ENCODE measurements at places on chromosomes 12 and 14.
A peak's percentile ranks its signal among the peaks of the same experiment; 100 is the strongest.

DNA sequence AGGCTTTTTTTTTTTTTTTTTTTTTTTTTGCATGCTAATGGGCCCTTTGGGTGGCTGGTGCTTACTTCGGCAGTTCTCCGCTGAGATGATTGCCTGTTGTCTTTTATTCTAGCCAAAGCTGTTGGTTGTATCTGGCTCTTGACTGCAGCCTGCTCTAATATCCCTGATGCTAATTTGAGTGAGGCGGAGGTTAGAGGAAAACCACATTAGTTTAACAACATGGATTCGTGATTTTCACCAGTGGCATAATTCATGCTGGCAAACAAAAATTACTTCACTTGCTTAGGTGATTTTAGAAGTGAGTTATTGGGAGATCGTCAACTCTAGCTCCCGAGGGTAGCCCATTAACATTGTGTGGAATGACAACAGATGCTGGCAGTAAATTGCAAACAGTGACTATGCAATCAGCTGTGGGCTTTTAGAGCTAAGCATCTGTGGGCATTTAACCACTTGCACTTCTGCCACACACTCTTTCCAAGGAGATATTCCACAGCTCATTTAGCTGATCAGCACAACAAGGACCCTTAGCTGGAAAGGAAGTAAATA, 97.6 kb upstream of the ZDHHC17 start:
- H3K27ac ChIP-seq: no peak overlapping the region
- H3K4me3 ChIP-seq: no peak overlapping the region
- H3K36me3 ChIP-seq: no peaks in the 10 kb centered on the region
- peaks cover 5% of the 10 kb centered on the region for H3K4me1 ChIP-seq
- peaks cover 3% of the 10 kb centered on the region for H3K27me3 ChIP-seq

GRCh38 chr12:11204173-11204572, 17.4 kb upstream of the TAS2R42 start:
- DNase-seq: no peak
- H3K4me1 ChIP-seq: no peaks in the 10 kb centered on the region
- no peaks in the 10 kb centered on the region for H3K36me3 ChIP-seq

- H3K36me3 ChIP-seq: no peaks in the 10 kb centered on the region
- peaks cover 4% of the 10 kb centered on the region for H3K27me3 ChIP-seq
- H3K27ac ChIP-seq: no peak overlapping the region
Observed at GRCh38 chr12:119158402-119158801, 20.3 kb upstream of the HSPB8 start.

DNA sequence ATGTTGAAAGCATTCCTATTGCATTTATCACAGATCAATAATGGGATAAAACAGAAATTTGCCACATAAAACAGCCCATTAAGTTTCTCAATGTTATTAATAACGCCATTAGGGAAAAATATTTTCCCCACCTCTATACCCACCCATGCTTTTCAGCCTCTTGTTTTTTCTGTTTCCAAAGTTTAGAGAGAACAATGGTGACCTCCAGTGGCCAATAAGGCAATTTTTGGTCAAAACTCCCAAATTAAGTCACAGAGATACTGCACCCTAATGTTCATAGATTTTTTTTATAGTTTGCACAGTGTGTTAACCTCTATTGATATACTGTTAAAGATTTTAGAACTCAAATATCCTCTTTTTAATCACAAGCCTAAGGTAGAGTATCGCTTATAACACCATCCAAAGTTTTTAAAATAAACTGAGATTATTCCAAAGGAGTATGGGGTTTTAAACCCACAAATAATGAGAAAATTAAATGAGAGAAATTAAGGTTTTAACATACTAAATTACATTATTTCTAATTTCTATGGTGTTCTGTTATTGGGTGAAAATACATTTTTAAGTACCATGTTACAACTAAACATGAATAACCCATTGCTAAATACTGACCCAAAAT, 184.7 kb upstream of the DCN start:
- no peak overlapping the region for H3K4me3 ChIP-seq
- peaks cover 3% of the 10 kb centered on the region for H3K4me1 ChIP-seq
- DNase-seq: no peak

- H3K4me3 ChIP-seq: no peak overlapping the region
- peaks cover 39% of the 10 kb centered on the region for H3K4me1 ChIP-seq
- no peak for DNase-seq
- H3K36me3 ChIP-seq: peaks cover 56% of the 10 kb centered on the region
- no peak overlapping the region for H3K27ac ChIP-seq
Observed at GRCh38 chr14:92004062-92004461, 35.8 kb downstream of the TRIP11 start.

DNA sequence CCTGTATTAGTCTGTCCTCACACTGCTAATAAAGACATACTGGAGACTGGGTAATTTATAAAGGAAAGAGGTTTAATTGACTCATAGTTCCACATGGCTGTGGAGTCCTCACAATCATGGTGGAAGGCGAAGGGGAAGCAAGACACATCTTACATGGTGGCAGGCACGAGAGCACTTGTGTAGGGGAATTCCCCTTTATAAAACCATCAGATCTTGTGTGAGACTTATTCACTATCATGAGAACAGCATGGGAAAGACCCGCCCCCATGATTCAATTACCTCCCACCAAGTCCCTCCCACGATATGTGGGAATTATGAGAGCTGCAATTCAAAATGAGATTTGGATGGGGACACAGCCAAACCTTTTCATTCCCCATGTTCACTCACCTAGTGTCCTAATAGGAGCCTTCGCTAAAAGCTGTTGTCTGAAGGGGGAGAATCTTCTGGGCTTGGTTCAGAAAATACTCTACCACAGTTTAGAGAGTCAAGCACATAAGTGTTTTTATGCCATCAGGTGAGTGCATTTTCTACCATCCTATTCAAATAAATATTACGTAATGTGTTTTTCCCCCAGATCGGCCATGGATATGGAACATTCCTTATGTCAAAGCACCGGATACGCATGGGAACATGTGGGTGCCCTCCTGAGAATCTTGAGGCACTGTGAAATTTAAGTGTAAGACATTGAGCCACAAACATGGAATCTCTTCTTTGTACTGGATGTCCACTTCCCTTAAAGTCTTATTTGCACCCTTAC, 19.1 kb upstream of the KCNK13 start:
- no peak for DNase-seq
- H3K27ac ChIP-seq: no peak overlapping the region

DNA sequence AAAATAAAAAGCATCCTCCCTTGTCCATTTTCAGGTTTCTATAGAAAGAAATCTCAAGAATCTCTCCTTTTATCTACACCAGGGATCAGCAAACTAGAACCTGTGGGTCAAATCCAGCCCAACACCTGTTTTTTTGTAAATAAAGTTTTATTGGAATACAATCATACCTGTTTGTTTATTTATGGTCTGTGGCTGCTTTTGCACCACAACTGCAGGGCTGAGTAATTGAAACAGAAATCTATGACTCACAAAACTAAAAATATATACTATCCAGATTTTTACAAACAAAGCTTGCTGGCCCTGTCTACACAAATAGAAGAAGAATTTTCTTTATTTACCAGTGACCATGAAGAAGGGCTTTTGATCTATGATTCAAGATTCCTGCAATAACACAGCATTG, 95.1 kb upstream of the COCH start:
- H3K4me3 ChIP-seq: no peak overlapping the region
- H3K4me1 ChIP-seq: no peaks in the 10 kb centered on the region
- no peak overlapping the region for H3K27ac ChIP-seq
- H3K27me3 ChIP-seq: peaks cover 14% of the 10 kb centered on the region
- DNase-seq: no peak

GRCh38 chr14:95226801-95227200, 69.5 kb upstream of the DICER1 start:
- H3K4me1 ChIP-seq: no peaks in the 10 kb centered on the region
- H3K4me3 ChIP-seq: no peak overlapping the region
- no peak overlapping the region for H3K27ac ChIP-seq
- H3K27me3 ChIP-seq: no peaks in the 10 kb centered on the region

- no peaks in the 10 kb centered on the region for H3K36me3 ChIP-seq
- no peaks in the 10 kb centered on the region for H3K4me1 ChIP-seq
- no peak overlapping the region for H3K4me3 ChIP-seq
Observed at GRCh38 chr12:131239384-131240094, 285.8 kb downstream of the ADGRD1 start.

GRCh38 chr14:70780396-70781075, 28.8 kb downstream of the MAP3K9 start:
- peaks cover 2% of the 10 kb centered on the region for H3K36me3 ChIP-seq
- no peak overlapping the region for H3K27ac ChIP-seq
- H3K4me3 ChIP-seq: no peak overlapping the region
- no peak for DNase-seq

DNA sequence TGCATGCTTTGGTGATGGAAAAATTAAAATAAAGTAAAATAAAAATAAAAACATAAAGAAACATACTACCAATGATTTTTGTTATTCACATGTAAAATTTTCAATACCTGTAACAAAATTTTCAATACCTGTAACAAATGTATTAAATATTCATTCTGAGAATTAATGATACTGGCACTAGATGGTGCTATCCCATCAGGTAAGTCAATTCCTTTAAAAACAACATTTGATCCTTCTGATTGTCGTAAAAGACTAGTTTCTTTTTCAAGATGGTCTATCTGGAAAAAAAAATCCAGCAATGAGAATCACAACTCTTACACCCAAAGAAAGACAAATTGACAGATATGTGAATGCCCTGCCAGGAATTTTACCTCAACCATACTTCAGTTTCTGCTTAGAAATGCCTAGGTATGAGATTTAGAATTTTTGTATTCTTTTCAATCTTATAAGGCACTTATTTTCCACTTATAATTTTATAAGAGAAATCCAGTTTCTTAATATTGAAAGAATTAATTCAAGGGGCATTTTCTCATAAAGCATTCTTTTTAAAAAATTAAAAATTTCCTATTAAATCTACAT, 30.7 kb downstream of the CEP290 start:
- peaks cover 8% of the 10 kb centered on the region for H3K36me3 ChIP-seq
- peaks cover 2% of the 10 kb centered on the region for H3K4me1 ChIP-seq
- H3K27ac ChIP-seq: no peak overlapping the region
- H3K27me3 ChIP-seq: no peaks in the 10 kb centered on the region
- no peak for DNase-seq

- DNase-seq: peak; percentile 40
- H3K36me3 ChIP-seq: peaks cover 1% of the 10 kb centered on the region
- no peak overlapping the region for H3K4me3 ChIP-seq
- no peak overlapping the region for H3K27ac ChIP-seq
- H3K4me1 ChIP-seq: peaks cover 7% of the 10 kb centered on the region
- H3K27me3 ChIP-seq: peaks cover 51% of the 10 kb centered on the region
Observed at GRCh38 chr14:70257526-70257925, 68.8 kb upstream of the SLC8A3 start.

DNA sequence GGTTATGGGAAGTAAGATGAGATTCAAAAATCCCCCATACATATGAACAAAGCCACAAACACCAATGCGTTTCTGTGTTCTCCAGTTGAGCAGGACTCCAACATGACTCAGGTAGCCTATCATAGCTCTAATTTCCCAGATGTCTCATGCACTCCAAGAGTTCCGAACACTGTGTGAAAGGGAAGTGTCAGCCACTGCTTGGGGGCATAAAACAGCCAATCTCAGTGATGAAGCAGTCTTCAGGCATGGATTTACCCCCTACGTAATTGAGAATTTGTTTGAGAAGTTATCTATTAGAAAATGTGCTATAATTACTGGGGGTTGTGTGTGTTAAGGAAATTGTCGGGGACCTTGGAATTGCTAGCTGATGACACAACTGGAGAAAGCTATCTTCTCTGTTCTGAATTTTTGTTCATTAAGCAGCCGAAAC, 153.9 kb upstream of the AVPR1A start:
- no peak for DNase-seq
- no peaks in the 10 kb centered on the region for H3K4me1 ChIP-seq
- H3K27me3 ChIP-seq: no peaks in the 10 kb centered on the region
- no peaks in the 10 kb centered on the region for H3K36me3 ChIP-seq
- no peak overlapping the region for H3K27ac ChIP-seq

DNA sequence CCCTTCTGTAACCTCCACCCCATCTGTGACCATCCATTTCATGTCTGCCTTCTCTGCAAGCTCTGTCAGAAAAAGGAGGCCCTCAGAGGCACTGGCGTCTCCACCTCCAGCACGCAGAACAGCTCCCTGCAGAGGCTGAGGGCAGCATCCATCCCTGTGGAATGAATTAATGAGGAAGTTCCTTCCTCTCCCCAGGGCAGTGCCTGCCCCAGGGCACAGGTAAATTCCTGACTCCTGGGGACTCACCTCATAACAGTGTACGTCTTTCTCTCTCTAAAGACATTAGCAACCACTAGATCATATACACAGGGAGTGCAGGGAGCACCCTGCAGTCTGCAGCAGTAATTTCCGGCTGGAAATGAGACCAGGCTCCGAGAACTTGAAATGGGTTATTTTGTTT, 155.0 kb upstream of the TMEM132C start:
- H3K27ac ChIP-seq: no peak overlapping the region
- no peak for DNase-seq
- no peaks in the 10 kb centered on the region for H3K36me3 ChIP-seq
- H3K4me1 ChIP-seq: no peaks in the 10 kb centered on the region
- no peak overlapping the region for H3K4me3 ChIP-seq

GRCh38 chr12:130838284-130838950, 633 bp downstream of the STX2 start:
- peak overlapping the region; percentile 81 for H3K4me3 ChIP-seq
- peaks cover 4% of the 10 kb centered on the region for H3K36me3 ChIP-seq
- DNase-seq: peak; percentile 46
- peaks cover 34% of the 10 kb centered on the region for H3K4me1 ChIP-seq

DNA sequence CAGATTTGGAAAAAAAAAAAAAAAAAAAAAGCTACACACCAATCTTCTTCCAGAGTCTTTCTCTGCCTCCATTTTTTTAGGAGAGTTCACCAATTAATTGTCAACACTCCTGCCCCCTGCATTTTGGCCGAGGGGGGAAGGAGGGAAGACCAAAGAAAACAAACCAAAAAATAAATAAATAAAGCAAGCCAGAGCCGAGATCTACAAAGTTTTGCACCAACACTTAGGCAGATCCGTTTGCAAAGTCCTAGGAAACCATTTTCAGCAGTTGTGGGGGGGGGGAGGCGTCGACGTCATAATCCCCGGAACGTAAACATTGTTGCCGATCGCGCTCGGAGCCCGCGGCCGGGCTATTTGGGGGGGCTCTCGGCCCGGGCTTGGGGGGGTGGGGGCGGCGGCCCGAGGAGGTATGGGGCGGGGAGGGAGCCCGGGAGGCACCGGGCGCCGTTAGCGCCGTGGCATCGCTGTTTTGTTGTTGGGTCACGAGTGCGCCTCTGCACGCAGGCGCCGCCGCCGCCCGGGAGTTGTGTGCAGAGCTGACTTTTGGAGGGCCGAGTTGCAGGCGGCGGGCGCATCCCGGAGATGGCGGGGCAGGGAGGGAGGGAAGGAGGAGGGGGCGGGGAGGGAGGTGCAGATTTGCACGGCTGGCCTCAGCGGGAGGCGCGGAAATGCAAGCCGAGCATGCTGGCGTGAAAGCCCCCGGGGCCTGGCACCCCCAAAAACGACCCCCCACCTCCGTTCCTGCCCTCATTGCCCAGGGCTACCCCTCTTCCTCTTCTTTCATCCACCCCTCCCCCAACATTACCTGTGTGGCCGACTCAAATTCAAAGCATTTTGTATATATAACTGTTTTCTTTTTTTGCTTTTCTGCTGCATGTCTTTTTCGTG, 598 bp downstream of the KDM2B start:
- H3K27ac ChIP-seq: peak overlapping the region; percentile 98
- H3K4me1 ChIP-seq: peaks cover 36% of the 10 kb centered on the region
- no peaks in the 10 kb centered on the region for H3K27me3 ChIP-seq
